ENCODE measurements at places on chromosomes 6 and 20.

- DNase-seq = no peak
Observed at GRCh38 chr20:9440892-9441291, 73.5 kb upstream of the LAMP5 start.

DNA sequence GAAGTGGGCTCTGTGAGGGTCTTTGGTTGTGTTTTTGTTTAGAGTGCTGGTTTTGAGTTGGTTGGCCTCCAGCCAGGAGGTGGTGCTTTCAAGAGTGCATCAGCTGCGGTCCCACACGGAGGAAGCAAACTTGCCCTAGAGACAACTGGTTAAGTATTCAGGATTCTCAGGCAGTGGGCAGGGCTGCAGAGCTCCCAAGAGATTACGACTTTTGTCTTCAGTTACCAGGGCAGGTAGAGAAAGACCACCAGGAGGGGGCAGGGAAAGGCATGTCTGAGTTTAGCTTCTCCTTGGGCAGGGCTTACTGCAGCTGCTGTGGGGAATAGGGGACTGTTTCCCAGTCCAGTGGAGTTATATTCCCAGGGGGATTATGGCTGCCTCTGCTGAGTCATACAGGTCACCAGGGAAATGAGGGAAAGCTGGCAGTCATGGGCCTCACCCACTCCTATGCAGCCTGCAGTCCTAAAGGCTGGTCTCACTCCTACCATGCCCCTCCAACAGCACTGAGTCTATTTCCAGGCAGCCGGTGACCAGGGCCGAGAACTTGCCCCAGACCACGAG, 64.3 kb downstream of the TTI1 start:
- DNase-seq = no peak

- DNase-seq = no peak
Observed at GRCh38 chr20:57909763-57910331, 200.0 kb upstream of the PMEPA1 start.

DNA sequence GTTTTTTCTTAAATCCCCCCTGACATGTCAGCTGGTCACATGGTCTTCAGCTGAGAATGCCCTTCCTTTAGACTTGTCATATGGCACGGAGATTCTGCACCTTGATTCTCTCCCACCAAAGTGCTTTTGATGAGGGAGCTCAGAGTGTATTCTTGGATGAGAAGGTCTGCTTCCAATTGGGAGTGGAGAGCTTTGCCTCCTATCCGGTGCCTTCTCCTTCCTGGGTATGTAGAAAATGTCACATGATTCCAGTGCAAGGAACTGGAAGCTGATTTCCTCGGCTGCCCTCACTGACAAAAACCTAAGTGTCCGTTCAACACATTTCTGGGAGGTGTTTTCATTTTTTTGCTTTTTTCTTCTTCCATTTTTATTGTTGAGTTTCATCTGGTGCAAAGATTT, 197.2 kb downstream of the TFAP2C start:
- DNase-seq = no peak

DNA sequence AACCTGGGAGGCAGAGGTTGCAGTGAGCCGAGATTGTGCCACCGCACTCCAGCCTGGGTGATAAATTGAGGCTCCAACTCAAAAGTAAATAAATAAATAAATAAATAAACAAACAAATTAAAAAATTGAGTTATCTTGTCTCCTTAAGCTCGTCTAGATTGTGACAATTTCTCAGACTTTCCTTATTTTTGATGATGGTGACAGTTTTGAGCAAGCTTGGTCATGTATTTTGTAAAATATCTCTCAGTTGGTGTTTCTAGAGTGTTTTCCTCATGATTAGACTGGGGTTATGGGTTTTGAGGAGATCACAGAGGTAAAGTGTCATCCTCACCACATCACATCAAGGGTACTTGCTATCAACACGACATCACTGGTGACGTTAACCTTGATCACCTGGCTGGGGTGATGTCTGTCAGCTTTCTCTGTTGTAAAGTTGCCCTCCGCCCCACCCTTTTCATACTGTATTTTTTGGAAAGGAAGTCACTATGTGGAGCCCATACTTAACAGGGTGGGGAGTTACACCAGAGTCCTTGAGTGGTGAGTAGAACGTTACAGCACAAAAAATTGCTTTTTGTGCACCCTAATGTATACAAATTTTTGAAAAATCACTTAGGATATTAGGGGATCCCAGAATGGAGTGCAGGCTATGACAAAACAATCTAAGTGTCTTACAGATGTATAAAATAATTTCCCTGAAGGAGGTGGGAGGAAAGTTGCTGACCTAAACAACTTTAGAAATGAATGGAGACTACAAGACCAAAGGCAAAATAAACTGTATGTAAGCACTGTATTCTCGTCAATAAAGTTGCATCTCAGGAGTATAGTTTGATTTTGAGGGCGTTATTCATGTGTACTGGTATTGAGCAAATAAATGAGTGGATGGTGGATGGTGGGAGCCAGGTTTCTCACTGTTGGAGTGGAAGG, 116.4 kb upstream of the SGK1 start:
- no peak for DNase-seq

DNA sequence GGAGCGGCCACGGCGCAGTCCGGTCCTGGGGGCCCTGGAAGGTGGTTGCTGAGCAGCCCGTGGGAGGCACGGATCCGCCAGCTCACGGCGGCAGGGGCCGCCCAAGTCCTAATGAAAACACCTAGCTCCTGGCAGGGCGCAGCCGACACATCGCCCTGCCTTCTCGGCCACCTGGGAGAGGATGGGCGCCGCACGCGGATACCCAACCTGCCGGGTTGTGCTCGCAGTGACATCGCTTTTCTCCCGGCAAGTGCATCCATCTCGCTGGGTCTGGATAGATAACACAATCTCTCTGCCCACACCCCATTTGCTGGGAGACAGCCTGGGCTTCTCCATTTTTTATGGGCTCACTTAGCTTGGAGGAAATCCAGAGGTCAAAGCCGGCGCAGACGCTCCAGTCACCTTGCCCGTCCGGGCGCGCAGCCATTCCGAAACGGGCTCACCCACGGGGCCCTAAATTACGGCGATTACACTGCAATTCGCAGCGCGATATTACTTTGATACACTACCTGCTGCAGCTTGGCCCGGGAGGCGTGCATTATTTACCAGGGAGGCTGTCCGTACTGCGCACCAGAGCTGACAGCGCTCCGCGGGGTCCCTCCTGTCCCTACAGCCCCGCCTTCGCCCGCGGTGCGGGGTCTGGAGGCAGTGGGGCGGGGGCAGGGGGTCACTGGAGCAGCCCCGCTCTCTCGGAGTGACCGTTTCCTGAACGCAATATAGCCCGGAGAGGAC, 36.2 kb upstream of the CCDC167 start:
- no peak for DNase-seq

- no peak for DNase-seq
Observed at GRCh38 chr6:43468748-43469681, 8.4 kb upstream of the TJAP1 start.

- no peak for DNase-seq
Observed at GRCh38 chr6:136859430-136859829, 37.0 kb downstream of the PEX7 start.

- no peak for DNase-seq
Observed at GRCh38 chr6:51655517-51655916, 431.9 kb downstream of the PKHD1 start.

GRCh38 chr20:37362821-37363220, 16.9 kb downstream of the SRC start:
- no peak for DNase-seq

DNA sequence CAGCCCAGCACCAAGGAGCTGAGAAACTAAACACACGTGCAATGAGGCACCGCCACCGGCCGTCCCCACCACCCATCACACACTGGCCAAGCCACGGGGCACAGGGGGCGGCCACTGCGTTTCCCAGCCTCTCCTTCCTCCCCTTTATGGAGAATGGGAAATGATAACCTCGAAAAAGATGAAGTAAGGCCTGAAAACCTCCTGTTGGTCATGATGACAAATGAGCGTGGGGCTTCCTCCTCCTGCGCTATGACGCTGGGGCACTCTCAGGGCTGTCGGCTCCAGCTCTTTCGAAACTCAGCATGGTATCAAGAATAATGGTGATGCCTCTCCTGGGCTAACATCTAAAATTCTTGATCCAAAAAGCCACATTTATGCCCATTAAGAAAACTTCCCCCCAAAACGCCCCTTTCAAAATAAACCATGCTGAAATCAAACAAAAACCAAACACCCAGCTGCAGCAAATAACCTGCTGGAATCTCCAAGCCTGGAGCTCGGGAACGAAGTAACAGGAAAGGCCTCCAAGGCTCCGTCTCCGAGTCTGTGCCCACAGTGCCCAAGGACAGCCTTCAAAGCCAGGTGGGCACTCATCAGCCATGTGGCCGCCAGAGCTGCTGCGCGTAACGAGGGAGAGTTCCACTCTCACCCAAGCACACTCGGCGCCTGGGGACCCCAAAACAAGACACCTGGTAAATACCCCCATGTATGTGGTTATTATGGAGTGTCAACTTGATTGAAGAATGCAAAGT, 50.0 kb downstream of the TAF4 start:
- no peak for DNase-seq

GRCh38 chr6:36469148-36469661, 26.4 kb downstream of the KCTD20 start:
- no peak for DNase-seq

GRCh38 chr20:50655311-50655880, 35.9 kb downstream of the RIPOR3 start:
- no peak for DNase-seq

DNA sequence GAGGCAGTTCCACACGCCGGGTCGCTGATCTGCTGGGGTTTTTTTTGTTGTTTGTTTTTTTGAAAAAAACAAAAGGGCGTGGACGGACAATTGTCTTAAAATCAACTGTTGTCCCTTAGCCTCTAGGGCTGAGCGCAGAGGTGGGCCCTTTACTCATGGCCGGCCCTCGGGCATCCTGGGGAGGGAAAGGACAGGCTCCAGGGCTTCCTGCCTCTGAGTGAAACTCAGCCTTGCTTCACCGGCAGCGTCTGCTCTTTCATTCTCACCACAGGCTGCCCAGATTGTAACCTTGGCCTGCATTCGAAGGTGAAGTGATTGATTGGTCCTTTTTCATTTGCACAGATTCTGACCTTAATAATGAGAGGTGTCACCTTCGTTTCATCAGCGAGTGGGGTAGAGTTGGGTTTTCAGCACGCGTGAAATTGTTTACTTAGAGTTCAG, 797 bp downstream of the SMIM13 start:
- no peak for DNase-seq

GRCh38 chr6:45513213-45513618, 135.5 kb upstream of the SUPT3H start:
- DNase-seq = no peak

DNA sequence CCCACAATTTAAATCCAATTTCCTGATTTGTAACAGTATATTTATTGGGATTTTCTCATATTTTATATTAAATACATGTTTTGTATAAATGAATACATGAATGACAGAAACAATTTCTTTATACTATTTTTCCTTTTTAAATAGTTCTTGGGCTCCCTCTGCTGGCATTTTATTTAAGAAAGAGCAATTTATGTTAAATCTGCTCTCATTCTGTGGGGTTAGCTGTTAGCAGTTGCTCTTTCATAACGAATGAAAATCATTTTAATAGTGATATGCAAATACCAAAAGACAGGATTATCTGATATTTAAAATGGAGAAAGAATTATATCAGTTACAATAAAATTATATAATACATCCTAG, 118.3 kb downstream of the RALGAPA2 start:
- DNase-seq = no peak

DNA sequence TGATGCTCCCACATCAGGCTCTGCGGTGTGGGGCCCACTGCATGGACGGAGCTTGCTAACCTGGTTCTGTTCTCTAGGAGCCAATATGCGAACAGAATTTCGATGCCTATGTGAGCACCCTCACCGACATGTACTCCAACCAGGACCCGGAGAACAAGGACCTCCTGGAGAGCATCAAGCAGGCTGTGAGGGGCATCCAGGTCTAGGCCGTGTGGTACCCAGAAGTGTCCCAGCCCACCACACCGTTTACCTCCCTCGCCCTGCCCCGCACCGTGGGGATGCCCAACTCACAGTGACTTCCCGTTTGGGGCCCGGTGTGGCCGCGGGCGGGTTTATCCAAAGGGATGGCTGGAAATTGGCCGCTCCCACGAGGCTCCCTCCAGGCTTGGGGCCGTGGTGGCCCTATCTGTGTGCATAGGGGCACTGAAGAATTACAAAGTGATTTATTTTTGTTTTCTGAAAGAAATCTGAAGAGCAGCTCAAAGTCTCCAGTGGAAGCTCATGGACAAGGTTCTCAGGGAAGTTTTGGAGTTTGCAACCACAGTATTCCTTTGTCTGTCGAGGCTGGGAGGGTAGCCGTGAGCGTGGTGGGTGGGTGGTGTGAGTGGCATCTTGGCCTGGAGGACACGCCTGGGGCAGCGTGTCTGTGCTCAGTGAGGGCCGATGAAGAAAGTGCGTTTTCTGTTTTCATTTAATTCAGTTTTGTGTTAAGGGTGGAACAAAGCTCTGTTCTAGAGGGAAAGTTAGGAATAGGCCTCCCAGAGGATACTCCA, 15.1 kb upstream of the PCMTD2 start:
- no peak for DNase-seq

- peak; percentile 56 for DNase-seq
Observed at GRCh38 chr6:29965873-29966601, 23.7 kb downstream of the HLA-A start.

DNA sequence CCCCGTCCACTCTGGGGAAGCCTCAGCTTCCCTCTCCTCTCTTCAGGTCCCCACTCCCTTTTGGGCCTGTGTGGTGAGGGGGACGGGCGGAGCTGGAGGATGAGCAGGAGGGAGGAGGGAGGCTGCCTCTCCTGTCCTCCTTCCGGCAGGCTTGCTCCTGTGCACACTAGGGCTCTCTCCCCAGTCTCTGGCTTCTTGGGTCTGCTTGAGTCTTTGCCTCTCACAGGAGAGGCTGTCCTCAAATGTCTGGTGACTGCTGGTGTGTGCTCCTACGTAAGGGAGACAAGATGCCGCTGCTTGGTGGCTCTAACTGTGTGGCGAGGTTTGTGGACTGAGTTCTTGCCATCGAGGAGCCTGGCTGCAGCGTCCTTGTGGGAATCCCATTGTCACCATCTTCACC, 8.8 kb upstream of the SMOC2 start:
- DNase-seq = no peak

GRCh38 chr20:31607640-31608250, 2.7 kb downstream of the ID1 start:
- DNase-seq = no peak

- no peak for DNase-seq
Observed at GRCh38 chr6:122180132-122180531, 219.3 kb upstream of the HSF2 start.

Data from central memory CD4-positive, alpha-beta T cell (primary cell).